AG10803 (cell line): ENCODE measurements at places on chromosomes 5 and 9.

DNA sequence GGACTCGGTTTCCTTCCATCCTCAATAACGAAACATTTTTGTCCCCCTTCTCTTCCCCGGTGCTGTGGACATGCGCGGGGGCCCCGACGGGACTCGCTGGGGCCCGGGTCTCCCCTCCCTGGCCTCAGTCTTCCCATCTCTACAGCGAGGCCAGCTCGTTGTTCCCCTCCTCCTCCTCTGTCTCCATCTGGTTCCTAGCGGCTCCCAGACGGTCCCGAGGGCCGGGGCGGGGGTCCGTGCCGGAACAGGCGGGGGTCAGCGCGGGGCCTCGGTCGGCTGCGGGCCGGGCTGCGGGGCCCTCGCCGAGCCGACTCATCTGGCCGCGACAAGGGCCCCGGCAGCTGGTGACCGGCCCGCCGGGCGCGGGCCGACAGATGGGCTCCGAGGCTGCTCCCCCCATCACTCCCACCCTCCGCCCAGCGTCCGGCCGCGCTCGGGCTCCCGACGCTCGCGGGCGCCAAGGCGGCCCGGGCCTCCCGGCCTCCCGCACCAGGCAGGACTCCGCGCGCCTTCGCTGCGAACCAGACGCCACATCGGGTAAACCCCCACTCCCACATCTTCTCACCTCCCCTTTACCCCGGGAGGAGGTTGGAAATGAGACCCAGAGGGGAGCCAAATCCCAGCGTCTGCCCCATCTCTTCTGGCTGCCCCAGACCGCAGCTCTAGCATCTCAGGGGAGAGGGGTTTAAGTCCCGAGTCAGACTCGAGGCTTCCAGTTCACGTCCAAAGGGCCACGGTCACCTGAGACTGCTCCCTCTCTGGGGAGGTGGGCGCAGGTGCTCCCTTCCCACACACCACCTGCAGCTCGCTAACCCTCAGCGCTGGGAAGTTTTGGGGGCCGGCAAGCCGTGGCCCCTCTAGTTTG lies 8.1 kb downstream of the BARHL1 start:
- DNase-seq = no peak

DNA sequence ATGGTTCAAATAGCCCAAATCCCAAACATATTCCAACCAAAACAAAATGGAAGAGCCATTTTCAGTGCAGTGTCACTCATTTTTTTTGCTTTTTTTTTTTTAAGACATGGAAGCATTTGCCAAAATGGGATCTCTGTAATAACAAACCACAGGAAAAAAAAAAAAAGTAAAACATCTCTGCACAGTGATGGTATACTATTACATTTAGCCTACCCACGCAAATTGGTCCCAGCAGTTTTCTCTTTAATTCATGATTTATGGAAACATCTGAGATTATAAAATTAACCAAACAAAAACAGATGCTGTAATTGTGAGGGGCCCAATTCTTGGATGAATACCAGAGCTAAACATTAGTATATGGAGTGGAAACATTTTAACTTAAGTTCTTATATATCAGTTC lies 566.6 kb downstream of the ZNF608 start:
- DNase-seq = no peak

DNA sequence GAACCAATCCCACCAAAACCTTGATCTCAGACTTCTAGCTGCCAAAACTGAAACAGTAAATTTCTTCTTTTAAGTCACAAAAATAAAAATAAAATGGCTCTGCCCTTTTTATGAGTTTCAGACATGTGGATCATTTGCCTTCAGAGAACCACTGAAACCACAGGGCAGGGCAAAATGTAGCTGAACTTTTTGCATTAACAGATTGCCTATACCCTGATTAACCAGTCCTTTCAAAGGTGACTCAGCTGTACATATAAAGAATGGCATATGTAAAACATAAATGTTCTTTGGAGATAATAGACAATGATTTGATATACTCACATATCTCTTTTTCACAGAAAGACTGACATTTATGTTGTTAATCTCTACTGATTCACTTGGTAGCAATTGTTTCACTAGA lies 187.1 kb upstream of the GRIN3A start:
- no peak for DNase-seq

DNA sequence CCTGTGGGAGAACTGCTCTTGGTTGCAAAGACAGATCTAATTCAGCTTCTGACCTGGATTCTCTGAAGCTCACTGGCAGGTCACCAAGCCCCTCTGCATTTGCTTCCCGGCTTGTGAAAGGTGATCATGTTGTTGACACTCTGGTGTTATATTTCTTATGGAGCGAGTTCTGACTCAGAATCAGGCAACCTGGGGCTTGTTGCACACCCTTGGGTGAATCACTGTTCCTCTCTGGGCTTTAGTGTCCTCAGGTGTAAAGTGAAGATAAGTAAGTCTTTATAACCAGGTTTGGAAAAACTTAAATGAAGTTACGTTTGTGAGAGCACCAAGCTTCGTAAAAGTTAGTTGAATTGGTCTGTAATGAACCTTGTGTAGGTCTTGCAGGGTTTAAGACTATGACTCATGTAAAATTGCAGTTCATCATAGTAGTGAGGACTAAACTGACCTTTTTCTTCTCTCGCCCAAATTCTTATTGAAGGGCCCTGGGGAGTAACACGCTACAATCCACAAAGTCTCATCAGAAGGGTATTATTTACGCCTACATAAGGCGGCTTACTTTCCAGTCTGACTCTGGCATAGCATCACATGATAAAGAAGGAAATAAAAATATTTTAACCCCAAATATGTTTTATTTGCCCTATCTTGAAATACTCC lies 218.6 kb downstream of the TMEM38B start:
- no peak for DNase-seq

DNA sequence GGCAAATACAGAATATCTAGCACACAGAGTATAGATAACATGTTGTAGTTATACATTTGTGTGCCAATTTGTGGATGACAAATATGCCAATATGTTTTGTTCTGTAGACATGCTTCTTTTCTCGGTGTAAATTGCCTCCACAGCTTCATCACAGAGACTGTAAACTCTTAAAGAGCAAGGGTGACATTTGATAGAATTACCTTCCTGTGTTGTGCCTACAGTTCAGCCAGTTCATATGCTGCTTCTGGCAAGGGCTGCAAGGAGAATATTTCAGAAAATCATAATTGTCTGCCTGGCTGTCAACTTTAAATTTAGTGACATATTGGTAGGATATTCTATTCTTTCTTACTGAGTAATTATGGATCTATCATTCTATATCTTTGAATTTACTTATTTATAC lies 155.1 kb downstream of the MAT2B start:
- no peak for DNase-seq

- DNase-seq = no peak
Measured at GRCh38 chr9:118209343-118209742, 505.1 kb downstream of the TLR4 start.

DNA sequence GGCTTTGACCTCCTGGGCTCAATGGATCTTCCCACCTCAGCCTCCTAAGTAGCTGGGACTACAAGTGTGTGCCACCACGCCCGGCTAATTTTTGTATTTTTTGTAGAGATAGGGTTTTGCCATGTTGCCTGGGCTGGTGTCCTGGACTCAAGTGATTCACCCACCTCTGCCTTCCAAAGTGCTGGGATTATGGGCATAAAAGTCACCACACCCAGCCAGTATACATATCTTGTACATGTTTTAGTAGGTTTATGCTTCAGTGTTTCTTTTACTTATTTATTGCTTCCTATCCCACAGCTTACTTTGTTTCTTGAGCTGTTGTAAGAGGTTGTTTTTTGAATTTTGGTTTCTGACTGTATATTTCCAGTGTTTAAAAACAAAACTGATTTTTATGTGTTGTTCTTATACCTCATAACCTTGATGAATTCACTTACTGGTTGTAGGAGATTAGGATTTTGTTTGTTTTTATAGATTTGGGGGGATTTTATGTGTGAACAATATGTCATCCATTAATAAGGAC lies 12.9 kb downstream of the FBXW5 start:
- no peak for DNase-seq

DNA sequence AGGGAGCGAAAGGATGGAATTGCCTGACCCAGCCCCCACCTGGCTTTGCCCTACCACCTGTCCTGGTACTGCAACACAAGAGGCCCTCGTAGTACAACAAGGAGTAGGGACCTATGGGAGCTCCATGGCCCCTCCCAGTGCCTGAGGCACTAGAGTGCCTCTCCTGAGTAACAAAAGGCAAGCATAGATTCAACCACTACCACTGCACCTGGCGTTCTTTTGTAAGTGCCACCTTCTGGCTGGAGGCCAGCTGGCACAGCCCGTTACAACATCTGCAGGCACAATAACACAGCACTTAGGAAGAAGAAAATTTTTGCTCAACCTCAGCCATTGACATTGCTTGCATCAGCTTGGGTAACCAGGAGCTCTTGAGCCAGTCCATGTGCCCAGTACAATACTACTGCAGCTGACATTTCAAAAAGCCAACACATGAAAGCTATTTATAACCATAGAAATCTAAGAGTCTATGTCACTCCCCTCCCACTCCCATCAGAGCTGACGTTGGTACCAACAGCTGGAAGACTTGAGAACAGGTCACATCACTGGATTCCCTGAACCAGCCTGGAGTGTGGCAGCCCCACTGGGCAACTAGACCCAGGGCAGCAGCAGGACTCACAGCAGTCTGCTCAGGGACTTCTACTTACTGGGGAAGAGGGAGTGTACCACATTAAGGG lies 17.7 kb upstream of the FAM174A start:
- DNase-seq = no peak

DNA sequence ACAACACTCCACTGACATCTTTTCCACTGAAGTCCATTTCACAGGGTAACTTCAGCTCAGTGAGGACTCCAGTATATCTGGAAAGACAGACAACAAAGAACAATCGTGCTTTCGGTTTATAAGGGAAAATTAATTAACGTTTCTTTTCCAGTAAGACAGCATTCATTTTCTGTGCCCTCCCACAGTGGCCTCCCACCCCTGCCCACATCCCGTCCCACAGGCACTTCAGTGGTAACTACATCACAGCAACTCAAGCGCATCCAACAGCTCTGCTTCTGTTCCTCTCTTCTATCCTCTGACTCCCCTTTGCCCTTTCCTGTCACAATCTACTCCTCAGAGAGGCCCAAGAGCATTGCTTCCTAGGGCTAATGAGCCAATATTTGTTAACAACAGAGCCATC lies 40.3 kb downstream of the GLDC start:
- no peak for DNase-seq

- DNase-seq = no peak
Measured at GRCh38 chr5:80207832-80208231, 48.0 kb downstream of the SERINC5 start.

DNA sequence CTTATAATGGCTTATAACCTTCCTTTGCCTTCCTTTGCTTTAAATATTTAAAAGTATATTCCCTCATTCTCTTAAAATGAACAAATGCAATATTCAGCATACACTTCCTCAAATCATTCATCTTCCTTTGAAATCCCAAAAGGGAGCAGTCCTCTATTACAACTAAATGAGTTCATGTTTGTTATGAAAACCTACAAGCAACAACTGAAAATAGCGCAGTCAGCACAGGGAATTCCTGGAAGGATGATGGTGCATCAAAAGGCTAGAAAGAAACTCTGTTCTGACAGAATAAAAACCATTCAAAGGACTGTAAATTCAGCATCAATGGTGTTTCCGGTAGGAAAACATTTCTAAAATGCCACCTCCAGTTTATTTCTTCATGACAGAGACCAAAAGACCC lies 3.3 kb downstream of the NR6A1 start:
- DNase-seq = no peak

- no peak for DNase-seq
Measured at GRCh38 chr9:16309082-16309468, 561.4 kb downstream of the BNC2 start.

- DNase-seq = no peak
Measured at GRCh38 chr9:33082128-33082527, 5.7 kb upstream of the SMU1 start.

GRCh38 chr5:118224546-118224945 lies 763.8 kb downstream of the DTWD2 start:
- peak; percentile 57 for DNase-seq

- DNase-seq = no peak
Measured at GRCh38 chr9:117869712-117870111, 165.5 kb downstream of the TLR4 start.

DNA sequence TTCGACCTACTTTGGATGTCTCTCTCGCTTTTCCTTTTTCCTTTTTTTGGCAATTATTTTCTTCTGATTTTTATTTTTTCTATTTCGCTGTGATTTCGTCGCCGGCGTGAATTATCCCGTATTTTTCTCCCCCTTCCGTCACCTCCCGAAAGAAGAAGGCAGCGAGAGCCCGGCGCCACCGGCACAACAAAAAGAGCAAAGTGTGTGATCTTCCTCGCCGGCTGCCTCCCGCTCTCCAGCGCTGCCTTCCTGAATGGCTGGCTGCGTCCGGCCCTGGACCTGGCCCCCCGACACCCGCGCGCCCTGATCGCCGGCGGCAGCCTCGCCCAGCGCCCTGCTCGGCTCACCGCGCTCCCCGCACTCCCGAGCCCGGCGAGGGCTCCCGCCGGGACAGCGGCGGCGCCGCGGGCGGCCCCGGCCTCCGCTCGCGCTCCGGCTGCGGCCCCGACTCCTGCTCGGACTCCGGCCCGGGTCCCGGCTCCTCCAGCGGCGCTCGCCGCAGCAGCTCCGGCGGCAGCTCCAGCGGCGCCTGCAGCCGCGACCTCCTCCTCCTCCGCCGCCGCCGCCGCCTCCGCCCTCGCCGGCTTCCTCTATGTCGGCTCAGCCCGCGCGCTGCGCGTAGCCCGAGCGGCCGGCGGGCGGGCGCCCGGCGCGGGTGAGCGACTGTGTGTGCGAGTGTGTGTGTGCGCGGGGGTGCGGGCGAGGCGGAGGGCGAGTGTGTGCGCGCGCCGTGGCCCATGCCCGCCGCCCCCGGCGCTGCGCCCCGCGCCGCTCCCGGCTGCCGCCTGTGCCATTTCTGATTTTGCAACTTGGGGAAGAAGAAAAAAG lies 960 bp downstream of the NR2F1 start:
- peak; percentile 74 for DNase-seq

GRCh38 chr5:154686490-154686889 lies 68.7 kb upstream of the LARP1 start:
- DNase-seq = no peak

DNA sequence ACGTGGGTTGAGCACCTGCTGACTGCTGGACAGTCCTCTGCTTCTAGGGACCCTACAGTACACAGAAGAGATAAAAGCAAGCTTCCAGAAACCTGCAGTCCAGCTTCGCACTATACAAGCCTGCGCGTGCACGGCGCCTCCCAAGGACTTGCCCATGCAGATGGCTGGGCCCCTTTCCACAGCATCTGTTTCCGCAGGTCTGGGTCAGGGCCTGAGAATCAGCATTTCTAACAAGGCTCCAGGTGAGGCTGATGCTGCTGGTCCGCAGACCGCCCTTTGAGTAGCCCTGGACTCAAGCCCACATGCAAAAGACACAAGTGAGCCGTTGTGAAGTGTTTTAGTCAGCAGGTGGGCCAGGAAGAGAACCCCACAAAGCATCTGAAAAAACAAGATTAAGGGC lies 133.1 kb downstream of the HSD17B3 start:
- no peak for DNase-seq

GRCh38 chr9:123483191-123483803 lies 127.3 kb downstream of the CRB2 start:
- no peak for DNase-seq
